ENCODE measurements at places on chromosomes 7 and 10.
A peak's percentile ranks its signal among the peaks of the same experiment; 100 is the strongest.

DNA sequence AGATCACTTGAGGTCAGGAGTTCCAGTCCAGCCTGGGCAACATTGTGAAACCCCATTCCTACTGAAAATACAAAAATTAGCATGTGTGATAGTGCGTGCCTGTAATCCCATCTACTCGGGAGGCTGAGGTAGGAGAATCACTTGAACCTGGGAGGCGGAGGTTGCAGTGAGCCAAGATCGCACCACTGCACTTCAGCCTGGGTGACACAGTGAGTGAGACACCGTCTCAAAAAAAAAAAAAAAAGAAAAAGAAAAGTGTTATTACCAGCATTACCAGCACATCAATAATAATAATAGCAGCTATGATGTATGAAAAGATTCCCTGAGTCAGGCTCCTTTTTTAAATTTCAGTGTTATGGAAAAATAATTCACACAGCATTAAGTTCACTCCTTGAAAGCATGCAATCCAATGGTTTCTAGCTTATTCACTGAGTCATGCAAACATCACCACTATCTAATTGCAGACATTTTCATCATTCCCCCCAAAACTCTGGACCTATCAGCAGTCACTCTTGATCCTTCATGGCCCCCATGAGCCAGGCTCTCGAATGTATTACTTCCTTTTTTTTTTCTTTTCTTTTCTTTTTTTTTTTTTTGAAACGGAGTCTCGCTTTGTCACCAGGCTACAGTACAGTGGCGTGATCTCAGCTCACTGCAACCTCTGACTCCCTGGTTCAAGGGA, 228.4 kb downstream of the FANK1 start:
- no peak for DNase-seq

DNA sequence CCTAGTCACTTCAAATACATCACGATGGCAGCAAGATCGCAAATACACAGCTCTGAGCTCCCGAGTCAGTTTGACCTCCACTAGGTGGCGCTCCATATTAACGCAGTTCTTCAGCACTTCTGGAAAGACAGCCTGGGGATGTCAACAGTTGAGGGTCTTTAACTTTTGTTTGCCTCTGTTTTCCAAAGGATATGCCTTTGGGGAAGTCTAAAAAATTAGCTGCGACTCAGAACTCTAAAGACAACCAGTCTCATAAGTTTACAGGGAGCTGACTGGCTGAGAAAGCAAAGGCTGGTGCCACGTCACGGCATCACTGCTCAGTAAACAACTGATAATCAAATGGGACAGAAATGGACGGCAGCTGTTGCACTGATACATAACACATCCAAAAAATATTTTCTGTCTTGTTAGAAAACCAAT, 458.8 kb downstream of the SORCS1 start:
- DNase-seq = peak; percentile 17

DNA sequence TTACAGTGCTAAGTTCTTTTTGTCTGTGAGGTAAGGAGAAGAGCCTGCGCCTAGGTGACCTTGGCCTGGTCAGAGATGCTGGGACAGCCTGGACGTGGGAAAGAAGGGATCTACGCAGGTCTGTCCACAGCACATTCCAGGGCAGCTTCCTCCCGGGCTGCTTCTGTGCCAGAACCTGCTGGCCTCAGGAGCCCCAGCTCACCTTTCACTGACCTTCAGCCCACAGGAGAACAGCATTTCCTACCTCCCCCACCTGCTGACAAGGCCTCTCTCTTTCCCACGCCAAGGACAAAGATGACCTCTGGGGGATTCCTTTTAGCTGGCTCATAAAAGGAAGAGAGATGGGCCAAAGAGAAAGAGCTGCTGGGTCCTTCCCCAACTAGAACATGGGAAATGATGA, 260.6 kb downstream of the KCNMA1 start:
- DNase-seq = peak; percentile 30

DNA sequence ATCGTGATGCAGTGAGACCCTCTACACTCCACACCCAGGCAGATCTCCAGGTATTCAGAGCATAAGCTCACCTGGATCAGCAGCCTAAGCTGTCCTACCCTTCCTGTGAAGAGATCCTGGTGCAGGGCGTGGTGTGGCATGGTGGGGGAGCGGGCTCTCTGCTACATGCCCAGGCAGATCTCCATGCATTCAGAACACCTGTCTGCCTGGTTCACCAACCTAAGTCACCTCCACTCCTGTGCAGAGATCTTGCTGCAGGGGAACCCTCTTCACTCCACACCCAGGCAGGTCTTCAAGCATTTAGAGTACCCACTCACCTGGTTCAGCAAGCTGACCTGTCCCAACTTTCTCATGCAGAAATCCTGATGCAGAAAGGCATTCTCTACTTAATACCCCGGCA, 394.4 kb upstream of the SEMA3A start:
- DNase-seq = no peak

DNA sequence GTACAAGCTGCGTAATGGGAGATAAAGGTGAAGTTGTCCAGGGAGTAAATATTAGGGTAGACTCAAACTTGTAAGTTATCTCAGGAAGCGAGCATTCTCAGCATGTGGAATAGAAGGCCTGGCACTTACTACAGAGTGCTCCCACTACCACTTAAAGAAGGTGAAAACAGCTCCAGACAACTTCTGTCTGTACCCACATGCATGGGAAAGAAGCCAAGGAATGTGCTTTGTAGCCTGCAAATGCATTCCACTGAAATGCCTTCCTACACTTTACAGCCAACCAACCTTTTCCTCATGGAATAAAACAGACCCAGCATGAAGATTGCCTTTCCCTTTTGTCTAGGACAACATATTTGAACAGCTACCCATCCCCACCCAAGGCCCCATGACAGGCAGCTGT, 45.4 kb upstream of the NPSR1 start:
- DNase-seq = peak; percentile 58

- DNase-seq = no peak
These were observed 216.9 kb upstream of the GLI3 start for GRCh38 chr7:42453931-42454361.

All from RPMI7951 (cell line).